ENCODE measurements at places on chromosomes 7 and 10. TPM values are rescaled to one million over a fixed set of nuclear protein-coding genes. Genes with fewer than 3 reads are reported as not detected.

TAF3 gene
- 2.9 TPM for total RNA-seq

LIPK gene
- not detected for total RNA-seq

FOXI2 gene
- not detected for total RNA-seq

TPST1 gene
- total RNA-seq, result 11.8 TPM

SSC4D gene
- total RNA-seq, result 63.8 TPM

GIMAP2 gene
- 1.4 TPM for total RNA-seq

SLC26A3 gene
- 0.08 TPM for total RNA-seq

CCDC3 gene
- not detected for total RNA-seq

SYT15 gene
- 0.38 TPM for total RNA-seq

CLCN1 gene
- not detected for total RNA-seq

CDNF gene
- total RNA-seq, result 0.38 TPM

OR6B1 gene
- total RNA-seq, result not detected

ZNF365 gene
- not detected for total RNA-seq

SUN3 gene
- total RNA-seq, result not detected

SH2D4B gene
- not detected for total RNA-seq

MRC1 gene
- total RNA-seq, result not detected

TLL2 gene
- total RNA-seq, result not detected

CYP26A1 gene
- not detected for total RNA-seq

SEMA3D gene
- total RNA-seq, result not detected

ZMIZ2 gene
- 4.1 TPM for total RNA-seq

NACAD gene
- 0.08 TPM for total RNA-seq

AKR1D1 gene
- total RNA-seq, result 37.0 TPM

SPDYE2B gene
- not detected for total RNA-seq

ANKRD30A gene
- not detected for total RNA-seq

GAD2 gene
- not detected for total RNA-seq

FAM25G gene
- not detected for total RNA-seq

NAPEPLD gene
- total RNA-seq, result 5.6 TPM

MKI67 gene
- 22.9 TPM for total RNA-seq

OR13A1 gene
- total RNA-seq, result not detected

TMEM236 gene
- total RNA-seq, result not detected

TMEM273 gene
- not detected for total RNA-seq

GBX1 gene
- total RNA-seq, result not detected

SYT15B gene
- 0.04 TPM for total RNA-seq

OR2A5 gene
- total RNA-seq, result not detected

CALML5 gene
- total RNA-seq, result not detected

CPN1 gene
- total RNA-seq, result 8.1 TPM

NHLRC2 gene
- total RNA-seq, result 12.7 TPM

SFTPA1 gene
- total RNA-seq, result not detected

EXOC6 gene
- 48.7 TPM for total RNA-seq

H2BK1 gene
- total RNA-seq, result not detected

AS3MT gene
- 27.3 TPM for total RNA-seq

SNCG gene
- total RNA-seq, result not detected

Data from HepG2 (cell line).